Thoracic aorta (tissue), 2 donors: ENCODE measurements at places on chromosomes 11 and 22.

- no peak for DNase-seq
Measured at GRCh38 chr11:64925536-64926436, 1.3 kb downstream of the PPP2R5B start.

GRCh38 chr11:118111019-118111743 lies 24.4 kb upstream of the SMIM35 start:
- DNase-seq = no peak

GRCh38 chr22:37007651-37008050 lies 11.6 kb downstream of the TST start:
- no peak for DNase-seq

DNA sequence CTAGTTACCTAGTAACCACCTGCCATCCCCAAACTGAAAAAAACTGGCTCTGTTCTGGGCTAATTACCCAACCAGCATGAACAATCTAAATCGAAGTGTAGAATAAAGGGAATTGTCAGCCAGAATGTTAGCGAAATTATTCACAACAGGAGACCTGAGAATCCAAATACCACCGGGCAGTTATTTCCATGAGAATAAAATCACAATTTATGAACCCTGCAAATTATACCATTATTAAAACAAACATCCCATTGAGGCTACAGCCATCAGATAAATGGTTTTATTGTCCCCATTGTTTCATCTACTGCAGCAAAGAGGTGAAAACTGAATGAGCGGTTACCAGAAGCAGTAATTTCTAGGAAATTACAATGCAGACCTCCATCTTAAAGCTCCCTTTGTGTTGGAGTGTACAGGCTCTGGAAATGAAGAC lies 21.7 kb downstream of the FAM168A start:
- no peak for DNase-seq

GRCh38 chr22:42955087-42955635 lies 59.8 kb downstream of the PACSIN2 start:
- DNase-seq = no peak

- no peak for DNase-seq
Measured at GRCh38 chr11:8717876-8718753, 35.5 kb downstream of the RPL27A start.

DNA sequence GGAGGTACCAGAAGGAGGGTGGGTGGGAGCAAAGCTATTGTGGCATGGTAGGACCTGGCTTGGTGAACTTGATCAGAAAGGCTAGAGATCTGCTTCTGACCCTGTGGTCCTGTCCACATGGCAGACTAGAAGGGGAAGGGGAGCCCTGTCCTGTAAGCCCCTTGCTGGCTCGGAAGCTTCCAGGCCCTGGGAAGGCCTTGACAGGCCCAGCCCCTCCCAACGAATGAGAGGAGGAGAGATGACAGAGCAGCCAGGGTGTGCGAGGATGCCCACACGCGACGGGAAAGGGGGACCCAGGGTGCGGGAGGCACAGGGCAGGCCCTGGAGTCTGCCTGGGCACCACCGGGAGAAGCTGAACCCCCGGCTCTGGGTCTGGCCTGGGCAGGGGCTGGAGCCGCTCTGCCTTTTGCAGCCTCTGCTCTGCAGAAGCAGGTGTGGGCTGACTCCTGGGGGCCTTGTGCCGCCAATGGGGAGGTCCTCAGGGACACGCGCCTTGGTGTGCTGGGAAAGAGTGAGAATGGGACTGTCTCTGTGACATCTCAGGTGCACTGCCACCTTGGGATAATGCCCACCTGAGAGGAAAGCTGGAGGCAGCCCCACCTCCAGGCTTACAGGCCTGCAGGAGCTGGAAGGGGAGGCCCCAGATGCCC lies 1447.5 kb downstream of the BRD1 start:
- DNase-seq = no peak

GRCh38 chr11:130886704-130887103 lies 29.6 kb downstream of the SNX19 start:
- no peak for DNase-seq

- no peak for DNase-seq
Measured at GRCh38 chr11:47020793-47021526, 84.4 kb downstream of the CSTPP1 start.

GRCh38 chr11:71496421-71496820 lies 30.6 kb upstream of the KRTAP5-7 start:
- no peak for DNase-seq

DNA sequence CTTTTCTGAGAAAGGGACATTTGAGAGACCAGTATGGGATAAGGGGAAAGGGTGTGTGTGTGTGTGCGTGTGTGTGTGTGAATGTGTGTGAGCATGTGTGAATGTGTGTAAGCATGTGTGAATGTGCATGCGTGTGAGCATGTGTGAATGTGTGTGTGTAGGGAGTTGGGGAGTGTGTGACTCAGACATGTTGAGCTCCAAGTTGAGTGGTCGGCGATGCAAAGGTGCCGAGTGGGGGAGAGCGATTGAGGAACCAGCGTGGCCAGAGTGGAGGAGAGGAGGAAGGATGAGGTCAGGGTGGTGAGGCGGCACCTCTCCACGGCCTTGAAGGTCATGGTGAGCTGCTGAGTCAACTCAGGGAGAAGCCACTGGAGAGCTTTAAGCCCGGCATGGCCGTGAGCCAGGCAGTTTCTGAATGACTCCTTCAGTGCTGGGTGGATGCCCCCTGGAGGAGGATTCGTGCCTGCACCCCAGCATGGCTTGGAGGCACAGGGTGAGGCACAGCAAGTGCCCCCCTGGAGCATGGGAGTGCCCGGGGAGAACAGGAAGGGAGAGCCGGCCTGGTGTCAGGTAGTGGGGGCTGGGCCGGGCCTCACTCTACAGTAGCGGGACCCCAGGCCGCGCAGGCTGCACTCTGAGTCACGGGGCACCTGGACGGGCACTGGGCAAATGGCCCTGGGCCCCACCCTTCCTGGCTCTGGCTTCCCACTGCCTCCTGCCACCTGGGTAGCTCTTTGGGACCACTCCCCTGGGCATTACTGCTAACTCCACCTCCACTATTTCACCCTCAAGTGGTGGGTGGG lies 8.2 kb upstream of the CCDC88B start:
- DNase-seq = no peak

DNA sequence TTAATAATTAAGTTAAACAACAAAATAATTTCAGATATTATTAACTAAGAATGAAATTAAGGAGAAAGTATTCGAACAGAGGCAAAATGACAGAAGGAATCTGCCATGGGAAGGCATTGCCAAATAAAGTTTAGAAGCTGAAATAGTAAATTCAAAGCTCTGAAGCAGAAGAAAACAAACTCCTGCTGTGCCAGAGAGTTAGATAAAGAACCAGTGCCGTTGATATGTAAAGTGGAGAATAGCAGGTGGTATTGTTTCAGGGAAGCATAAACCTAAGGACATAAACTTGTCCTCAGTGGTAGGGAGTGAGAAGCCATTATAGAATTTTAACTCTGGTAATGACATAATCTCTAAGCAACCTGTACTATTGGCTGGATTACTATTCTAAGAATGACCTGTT lies 2.7 kb upstream of the HBG2 start:
- no peak for DNase-seq

GRCh38 chr11:128411812-128412211 lies 175.5 kb downstream of the ETS1 start:
- DNase-seq = no peak

GRCh38 chr11:10208131-10208575 lies 85.9 kb downstream of the SBF2 start:
- no peak for DNase-seq

GRCh38 chr22:31818481-31819392 lies 64.9 kb downstream of the DEPDC5 start:
- DNase-seq = no peak

GRCh38 chr11:31643857-31644256 lies 134.3 kb downstream of the ELP4 start:
- DNase-seq = no peak

DNA sequence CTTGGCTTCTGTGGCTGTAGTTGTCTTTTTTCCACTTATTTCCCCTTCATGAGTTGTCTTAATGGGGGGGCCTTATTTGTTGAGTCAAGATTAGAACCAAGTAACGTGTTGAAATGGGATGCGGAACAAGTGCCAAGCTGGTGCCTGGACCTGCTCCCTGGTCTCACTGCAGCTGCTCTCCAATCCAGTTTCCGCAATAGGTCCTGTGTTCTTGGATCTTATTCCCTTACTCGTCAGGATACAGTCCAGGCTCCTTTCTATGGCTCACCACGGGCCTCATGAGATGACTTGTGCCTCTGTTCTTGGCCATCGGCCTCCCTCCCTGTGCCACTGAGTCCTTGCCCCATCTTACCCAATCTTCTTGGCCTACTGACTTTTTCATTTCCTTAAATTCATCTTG lies 159.6 kb upstream of the CADM1 start:
- DNase-seq = no peak

DNA sequence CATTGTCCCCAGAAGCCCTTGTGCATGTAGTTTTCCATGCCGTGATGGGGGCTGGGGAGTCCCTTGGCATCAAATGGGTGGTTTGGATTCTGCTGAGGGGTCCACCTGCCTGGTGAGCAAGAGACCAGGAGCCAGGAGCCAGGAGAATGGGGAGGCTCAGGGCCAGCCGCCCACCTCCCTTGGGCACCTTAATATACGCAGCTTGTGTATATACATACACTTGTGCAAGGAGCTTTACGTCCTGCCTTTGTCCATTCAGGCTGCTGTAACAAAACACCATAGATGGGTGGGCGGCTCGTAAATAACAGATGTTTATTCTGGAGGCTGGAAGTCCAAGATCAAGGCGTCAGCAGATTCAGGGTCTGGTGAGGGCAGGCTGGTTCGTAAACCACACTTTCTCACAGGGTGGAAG lies 62.5 kb downstream of the SMIM38 start:
- DNase-seq = no peak

DNA sequence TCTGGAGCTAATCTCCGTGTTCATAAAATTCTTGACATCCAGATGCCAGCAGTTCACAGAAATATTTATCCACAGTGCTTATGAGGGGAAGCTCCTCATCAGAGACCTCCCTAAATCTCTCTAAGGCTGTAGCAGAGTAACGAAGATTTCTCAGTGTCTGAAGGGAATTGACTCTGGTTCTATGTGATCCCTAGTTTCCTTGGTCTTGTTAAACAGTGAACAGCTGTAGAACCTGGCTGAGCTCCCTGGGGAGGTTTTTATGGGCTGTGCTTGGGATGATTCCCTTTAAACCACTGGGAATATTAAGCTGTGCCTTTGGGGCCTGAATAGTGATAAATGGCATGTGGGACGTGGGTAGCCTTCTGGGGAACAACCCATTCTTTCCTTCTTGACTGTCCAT lies 43.7 kb upstream of the ARHGAP20 start:
- no peak for DNase-seq

- no peak for DNase-seq
Measured at GRCh38 chr11:100810146-100810545, 123.1 kb downstream of the ARHGAP42 start.

GRCh38 chr11:111851636-111852035 lies 19.7 kb downstream of the ALG9 start:
- DNase-seq = no peak

GRCh38 chr11:63567044-63567840 lies 4.1 kb upstream of the PLAAT2 start:
- no peak for DNase-seq

GRCh38 chr11:20278727-20279126 lies 84.8 kb upstream of the HTATIP2 start:
- no peak for DNase-seq

DNA sequence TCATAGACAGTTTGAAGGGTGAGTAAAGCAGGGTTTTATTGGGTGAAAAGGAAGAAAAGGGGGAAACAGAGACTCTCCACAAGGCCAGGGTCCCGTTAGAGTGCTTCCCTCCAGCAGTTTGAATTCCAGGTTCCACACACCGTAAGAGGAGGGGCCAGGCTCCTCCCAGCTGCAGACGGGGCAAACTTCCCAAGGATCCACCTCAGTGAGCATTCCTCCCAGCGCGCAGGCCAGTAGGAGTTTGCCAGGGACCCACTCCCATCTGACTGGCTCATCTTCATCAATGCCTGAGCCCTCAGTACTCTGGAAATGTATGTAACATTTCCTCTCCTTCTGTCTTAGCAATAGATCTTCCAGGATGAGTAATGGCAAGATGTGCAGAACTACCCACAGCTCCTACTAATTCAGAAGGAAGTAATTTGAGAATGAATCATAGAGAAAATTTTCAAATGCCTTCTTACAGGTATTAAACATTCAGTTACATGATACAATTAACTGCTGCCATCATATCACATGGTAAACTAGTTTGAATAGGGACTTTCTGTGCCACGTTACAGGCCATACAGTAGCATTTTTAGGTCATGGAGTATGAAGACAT lies 34.0 kb upstream of the TRPC6 start:
- no peak for DNase-seq

- DNase-seq = no peak
Measured at GRCh38 chr22:42732081-42732480, 11.4 kb upstream of the A4GALT start.

DNA sequence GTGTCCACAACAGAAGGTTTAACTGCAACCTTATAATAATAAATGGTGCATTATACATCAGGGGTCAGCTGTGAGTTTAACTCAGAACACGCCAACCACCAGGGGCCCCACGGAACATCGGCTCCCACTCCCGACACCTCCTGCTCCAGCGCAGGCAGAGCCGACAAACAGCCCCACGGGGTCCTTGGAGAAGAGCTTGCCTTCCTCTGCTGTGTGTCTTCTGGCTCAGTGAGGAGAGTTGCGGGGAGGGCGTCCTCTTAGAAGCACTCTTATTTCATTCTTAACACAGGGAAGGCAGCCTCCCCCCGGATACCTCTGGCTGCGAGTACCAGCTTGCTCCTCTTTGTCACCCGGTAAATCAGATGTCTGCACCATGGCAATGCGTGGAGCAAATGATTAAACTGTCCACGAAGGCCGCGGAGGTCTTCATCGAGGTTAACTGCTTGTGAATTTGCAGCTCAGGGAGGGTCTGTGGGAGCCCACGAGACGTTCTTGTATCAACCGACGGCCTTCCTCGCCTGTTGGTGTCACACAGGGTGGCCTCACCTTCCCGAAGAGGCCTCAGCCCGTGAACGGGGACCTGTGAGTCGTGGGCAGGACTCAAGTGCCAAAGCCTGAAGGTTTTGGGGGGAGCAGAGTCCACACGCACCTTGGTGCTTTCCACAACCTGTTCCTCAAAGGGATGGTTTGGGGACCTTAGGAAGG lies 464.0 kb downstream of the BRD1 start:
- no peak for DNase-seq

DNA sequence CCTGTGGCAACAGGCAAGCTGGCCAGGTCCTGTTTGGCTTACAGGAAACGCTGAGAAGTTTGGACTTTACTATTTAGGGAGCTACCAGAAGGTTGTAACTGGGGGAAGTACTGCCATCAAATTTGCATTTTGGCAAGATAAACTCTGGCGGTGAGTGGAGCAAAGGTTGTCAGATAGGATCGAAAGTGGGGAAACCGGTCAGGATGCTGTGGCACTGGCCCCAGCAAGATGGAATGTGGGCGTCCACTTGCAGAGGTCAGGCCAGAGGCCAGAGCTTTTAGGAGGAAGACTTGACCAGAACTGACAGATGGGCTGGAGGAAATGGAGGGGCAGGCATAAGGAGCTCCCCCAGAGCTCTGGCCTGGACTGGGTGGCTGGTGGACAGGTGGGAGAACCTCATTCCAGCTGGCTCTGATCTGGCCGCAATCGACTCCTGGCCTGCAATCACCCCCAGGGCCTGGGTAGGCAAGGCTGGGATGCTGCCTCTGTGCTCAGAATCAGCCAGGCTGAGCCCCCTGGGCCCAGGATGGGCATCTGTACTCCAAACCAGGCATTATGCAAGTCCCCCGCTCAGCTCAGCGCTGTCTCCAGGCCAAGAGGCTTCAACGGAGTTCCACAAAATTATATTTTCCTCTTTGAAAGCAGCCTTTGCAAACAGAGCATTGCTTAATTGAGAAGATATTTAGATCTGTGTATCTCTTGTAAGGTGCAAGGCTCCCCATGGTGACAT lies 178.3 kb upstream of the NECTIN1 start:
- no peak for DNase-seq

- no peak for DNase-seq
Measured at GRCh38 chr11:1129611-1130160, 28.1 kb upstream of the MUC5AC start.

- no peak for DNase-seq
Measured at GRCh38 chr11:11588243-11588642, 33.6 kb downstream of the GALNT18 start.
